ENCODE measurements at places on chromosomes 13 and 19.

- DNase-seq: no peak
Observed at GRCh38 chr13:98150832-98151479, 8.1 kb downstream of the FARP1 start.

DNA sequence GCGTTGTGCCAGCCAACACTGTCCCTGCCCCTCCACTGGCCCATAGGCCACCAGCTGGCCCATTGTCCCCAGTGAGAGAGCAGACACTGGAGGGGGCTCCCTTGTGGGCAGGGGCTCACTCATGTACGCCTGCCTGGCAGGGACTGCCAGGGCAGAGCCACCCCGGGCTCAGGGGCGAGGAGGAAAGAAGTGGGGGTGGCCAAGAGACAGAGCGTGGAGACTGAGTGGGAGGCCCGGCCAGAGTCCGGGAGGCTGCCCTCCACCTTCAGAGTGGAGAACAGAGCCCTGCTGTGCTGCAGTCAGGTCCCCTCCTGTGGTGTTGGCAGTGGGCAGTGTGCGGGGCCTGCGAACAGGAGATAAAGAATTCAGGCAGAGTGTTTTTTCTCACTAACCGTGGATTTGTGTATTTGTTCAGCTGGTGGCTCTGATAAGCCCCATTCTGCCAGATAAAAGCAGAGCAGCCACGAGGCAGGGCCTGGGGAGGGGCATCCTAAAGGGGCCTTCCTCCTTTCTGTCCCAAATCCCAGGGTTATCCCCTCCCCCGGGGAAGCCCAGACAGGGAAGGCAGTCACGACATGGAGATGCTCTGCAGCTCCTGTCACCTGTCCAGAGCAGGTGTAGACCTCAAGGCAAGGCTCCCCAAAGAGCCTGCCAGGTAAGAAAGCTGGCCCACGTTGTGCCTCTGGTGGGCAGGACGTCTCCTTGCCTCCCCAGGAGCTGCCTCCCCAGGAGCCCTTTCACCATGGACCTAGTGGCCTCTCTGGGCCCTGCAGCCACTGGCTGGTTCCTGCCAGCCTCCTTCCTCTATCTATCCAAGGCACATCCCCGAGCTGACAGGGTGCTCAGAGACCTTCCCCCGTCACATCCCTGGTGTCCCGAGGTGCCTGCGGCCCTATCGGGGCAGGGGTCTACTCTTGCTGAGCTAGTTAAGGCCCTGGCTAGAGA lies 33.0 kb downstream of the LYL1 start:
- no peak for DNase-seq

DNA sequence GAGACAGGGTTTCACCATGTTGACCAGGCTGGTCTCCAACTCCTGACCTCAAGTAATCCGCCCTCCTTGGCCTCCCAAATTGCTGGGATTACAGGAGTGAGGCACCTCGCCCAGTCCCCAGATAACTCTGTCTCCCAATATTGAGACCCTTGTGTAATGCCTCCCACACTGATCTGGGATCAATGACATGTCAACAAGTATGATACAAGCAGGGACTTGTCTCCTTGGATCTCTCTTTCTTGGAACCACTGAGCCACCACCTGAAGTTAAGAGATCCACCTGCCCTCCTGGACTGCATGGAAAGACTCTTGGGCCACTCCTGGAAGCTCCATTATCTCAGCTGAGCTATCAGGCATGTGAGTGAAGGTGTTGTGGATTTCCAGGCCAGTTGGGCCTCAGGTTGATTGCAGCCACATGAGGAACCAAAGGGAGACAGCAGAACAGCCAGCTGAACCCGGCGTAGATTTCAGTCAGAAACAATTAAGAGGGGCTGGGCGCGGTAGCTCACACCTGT lies 15.1 kb downstream of the NFKBID start:
- no peak for DNase-seq

- no peak for DNase-seq
Observed at GRCh38 chr19:18520848-18521691, 800 bp downstream of the ELL start.

DNA sequence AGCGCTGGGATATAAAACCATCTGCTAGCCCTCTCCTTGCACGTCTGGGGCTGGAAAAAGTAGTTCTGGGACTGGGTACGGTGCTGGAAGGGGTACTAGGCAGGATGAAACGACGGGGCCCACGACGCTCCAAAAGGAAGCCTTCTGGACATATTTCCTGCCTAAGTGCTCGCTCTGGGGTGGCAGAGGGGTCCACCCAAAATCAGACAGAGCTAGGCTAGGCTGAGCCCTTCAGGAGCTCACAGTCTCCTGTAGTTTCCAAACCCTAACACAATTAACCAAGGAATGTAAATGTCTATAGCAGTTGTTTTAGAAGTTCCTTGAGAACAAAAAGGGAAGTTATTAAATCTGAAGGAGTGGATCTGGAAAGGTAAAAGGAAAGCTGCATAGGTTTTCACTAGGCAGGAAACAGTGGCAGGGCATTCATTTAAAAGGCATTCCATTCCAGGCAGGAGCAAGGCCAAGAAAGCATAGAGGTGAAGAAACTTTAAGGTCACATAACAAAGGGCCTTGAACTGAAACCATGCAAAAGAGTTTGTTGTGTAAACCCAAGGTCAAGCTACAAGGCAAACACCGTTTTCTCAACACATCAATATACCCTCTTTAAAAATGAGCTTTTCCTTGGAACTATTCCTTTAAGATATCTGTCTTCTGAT lies 634 bp upstream of the DIAPH3 start:
- DNase-seq: no peak

GRCh38 chr19:16202320-16203255 lies 4.9 kb downstream of the AP1M1 start:
- DNase-seq: no peak

DNA sequence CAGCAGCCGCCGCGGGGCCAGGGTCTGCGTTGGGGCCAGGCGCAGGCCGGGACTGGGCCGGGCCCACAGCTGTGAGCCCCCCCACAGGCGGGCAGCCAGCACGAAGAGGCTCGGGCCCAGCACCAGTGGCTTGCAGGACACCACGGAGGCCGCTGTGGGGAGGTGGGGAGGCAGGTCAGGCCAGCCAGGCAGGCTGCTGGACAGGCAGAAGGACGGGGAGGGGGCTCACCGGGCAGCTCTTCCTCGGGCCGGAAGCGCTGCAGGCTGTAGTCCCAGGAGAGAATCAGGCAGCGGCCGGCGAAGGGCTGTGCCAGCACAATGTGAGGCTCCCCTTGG lies 8.3 kb downstream of the LGI4 start:
- DNase-seq: no peak

GRCh38 chr19:47471733-47472457 lies at the start of gene SLC8A2:
TSS of gene SLC8A2 (minus strand) at chr19:47471893. CDS start at chr19:47466403, 5,490 bp downstream.
- no peak for DNase-seq

DNA sequence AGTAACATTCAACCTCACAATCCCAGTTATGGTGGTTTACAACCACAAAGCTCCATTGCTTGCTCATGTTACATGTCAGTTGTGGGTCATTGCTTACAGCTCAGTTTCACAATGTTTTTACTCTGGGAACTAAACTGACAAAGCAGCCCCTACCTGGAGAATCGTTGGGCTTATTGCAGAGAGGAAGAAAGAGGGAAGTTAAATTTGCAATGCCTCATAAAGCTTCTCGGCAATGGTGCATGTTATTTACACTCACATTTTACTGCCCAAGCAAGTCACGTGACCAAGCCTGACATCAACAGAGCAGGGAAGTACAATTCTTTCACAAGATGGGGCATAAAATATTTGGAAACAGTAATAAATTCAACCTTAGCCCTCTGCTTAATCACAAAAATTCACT lies 441.6 kb downstream of the TDRD3 start:
- no peak for DNase-seq

DNA sequence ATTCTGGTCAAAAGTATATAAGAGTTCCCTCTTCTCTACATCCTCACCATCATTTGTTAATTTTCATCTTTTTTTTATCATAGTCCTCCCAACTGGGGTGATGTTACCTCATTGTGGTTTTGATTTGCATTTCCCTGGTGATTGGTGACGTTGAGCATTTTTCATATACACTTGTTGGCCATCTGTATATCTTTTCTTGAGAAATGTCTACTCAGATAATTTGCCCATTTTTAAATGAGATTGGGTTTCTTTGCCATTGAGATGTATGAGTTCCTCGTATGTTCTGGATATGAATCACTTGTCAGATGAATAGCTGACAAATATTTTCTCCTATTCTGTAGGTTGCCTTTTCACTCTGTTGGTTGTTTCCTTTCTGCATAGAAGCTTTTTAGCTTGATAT lies 2.4 kb downstream of the CD33 start:
- DNase-seq: no peak

- DNase-seq: no peak
Observed at GRCh38 chr19:28500982-28501630, 711.8 kb downstream of the UQCRFS1 start.

DNA sequence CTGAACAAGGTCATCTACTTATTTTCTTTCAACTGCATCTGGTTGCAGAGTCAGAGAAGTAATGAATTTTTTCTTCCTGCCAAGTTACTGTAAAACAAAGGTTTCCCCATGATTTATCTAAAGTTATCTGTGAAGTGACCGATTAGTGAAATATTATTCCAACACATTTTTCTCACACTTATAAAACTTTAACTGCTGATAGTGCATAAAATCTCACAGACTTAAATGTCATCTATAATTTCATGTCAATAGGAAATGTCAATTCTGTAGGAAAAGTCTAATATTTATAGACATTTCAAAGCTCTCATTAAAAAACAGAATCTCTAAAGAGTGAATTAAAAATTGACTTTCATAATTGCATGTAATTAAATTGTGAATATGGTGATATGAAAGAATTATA lies 397.2 kb downstream of the SLITRK1 start:
- no peak for DNase-seq

DNA sequence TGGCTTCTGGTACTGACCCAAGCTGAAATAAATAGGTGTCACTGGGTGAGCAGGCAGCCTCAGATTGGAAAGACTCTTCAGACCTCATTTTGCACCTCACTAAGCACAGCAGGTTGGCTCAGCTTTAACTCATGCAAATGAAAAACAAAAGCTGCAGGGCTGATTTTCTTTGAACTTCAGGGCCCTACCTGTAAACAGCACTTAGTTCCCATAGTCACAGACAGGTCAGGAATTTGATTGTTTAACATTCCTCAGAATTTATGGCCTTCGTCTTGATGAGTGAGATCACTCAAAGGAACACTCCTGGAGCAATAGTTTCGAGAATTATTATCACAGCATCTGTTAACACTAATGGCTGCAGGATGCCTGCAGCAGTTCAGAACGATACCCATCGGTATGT lies 718.5 kb downstream of the EFNB2 start:
- DNase-seq: no peak
